ENCODE measurements at places on chromosomes 3 and 15.

DNA sequence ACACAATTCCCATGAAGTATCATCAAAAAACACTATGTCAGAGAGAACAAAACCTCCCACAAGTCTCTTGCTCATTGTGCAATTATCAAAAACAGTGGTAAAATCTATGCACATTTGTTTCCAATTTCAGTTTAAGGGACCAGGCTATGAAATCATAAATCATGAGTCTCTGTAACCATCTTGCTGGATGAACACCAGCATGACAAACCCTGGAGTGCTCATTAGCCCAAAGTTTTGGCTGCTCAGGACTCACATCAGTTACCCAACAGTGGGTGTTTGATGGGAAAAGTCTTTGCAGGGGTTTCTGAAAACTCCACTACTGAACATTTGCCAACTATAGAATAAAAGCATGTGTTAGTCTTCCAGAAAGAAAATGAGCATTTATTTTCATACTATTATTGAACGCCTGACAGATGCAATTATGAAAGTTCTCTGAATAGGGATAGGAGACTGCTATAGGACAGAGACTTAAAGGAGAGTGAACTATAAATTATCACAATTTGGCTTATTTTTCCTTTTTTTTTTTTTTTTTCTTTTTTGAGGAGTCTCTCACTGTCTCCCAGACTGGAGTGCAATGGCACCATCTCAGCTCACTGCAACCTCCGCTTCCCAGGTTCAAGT, 240.8 kb upstream of the KCNMB2 start:
- DNase-seq: no peak

- no peak for DNase-seq
These were observed 123.0 kb upstream of the EIF1B start for GRCh38 chr3:40186508-40186907.

- DNase-seq: no peak
These were observed 46.1 kb upstream of the CRTC3 start for GRCh38 chr15:90483637-90484036.

DNA sequence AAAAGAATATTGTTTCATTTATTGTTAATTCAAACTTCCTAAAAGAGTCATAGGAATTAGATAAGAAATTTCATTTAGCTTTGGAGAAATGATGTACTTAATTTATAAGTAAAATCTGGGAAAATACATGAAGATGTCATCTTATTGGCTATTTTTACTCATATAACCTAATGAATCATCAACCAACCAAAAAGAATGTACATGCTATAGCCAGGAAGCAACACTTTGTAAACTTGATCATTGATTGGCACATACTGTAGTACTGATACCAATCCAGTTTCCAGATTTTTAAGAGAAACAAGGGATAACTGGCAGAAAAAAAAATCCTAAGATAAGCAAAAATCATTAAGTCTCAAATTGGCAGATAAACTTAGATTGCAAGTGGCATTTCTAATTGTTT, 207.9 kb upstream of the CDIN1 start:
- no peak for DNase-seq

GRCh38 chr3:46934072-46934471, 42.5 kb downstream of the CCDC12 start:
- DNase-seq: no peak

DNA sequence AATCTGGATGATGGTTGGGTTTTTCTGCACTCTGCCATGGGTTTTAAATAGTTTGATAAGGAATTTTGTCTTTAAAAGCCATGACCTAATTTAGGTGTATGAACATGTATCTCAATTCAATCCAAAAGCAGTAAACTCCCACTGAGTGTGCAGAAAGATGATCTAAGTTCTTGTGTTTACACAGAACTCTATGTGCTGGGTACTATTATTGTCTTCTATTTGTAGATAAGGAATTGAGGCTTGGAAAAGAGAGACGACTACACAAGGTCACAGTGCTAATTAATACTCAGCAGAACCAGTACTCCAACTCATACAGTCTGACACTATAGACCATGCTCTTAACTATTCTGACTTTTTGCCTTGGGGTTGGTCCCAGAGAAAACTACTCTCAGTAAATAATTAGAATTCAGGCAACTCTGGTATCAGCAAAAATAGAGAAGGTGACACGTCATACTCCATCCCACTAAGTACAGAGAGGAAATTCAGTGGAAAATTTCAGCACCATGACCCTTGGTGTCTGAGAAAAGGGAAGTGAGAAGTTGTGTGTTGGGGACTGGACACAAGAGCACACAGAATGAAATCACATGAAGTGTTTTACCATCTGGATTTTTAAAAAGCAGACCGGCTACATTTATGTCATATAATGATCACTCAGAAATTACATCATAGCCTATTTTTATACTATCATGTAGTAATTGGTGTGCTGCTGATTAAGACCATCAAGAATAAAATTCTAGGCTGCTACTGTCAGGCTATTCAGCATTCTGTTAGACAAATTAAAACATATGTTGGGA, 18.3 kb upstream of the MYH15 start:
- DNase-seq: no peak

- no peak for DNase-seq
These were observed 82.0 kb downstream of the NR2E3 start for GRCh38 chr15:71892335-71892734.

GRCh38 chr3:9028134-9028533, 64.9 kb upstream of the RAD18 start:
- peak; percentile 57 for DNase-seq

GRCh38 chr15:89071471-89071870, 16.8 kb upstream of the ABHD2 start:
- no peak for DNase-seq

DNA sequence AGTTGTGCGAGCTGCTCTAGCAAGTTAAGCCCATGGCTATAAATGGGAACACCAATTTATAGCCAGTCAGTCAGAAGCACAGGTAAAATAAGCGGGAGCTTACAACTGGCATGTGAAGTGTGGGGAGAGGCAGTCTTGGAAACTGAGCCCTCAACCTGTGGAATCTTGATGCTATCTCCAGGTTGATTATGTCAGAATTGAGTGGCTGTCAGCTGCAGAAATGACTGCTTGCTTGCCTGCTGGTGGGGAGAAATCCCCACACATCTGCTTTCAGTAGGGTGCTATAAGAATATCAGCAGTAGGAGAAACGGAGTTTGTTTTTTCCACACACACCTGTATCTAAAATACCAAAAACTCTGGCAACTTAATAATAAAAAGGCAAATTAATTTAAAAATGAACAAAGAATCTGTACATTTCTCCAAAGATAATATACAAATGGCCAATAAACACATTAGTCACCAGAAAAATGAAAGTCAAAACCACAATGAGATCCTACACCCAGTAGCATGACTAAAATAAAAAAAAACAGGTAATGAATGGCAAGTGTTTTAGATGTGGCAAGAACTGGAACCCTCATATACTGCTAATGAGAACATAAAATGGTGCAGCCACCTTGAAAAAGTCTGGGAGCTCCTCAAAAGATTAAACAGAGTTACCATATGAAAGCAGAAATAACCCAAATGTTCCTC, 26.0 kb upstream of the MAP4 start:
- no peak for DNase-seq

GRCh38 chr3:15884132-15884531, 86.4 kb upstream of the ANKRD28 start:
- no peak for DNase-seq

GRCh38 chr15:74132681-74133651, 2.6 kb downstream of the ISLR2 start:
- no peak for DNase-seq

- DNase-seq: no peak
These were observed 151.8 kb upstream of the HES1 start for GRCh38 chr3:193983846-193984818.

DNA sequence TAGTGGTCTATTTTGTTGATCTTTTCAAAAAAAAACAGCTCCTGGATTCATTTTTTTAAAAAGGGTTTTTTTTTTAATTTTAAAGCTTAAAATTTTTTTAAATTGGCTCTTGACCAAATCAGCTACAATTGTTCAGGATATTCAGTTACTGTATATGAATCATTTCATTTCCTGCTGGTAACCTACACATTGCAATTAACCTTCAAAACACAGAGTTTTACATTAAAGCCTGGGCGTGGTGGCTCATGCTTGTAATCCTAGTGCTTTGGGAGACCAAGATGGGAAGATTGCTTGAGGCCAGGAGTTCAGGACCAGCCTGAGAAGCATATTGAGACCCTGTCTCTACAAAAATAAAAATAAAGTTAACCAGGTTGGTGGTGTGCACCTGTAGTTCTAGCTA, 163.4 kb downstream of the ALDH1A2 start:
- DNase-seq: no peak

- no peak for DNase-seq
These were observed 146.4 kb downstream of the EPHA6 start for GRCh38 chr3:96960661-96961330.

- DNase-seq: no peak
These were observed 1.9 kb downstream of the RUBCN start for GRCh38 chr3:197734667-197735318.

GRCh38 chr15:90953947-90954711, 555 bp upstream of the RCCD1 start:
- no peak for DNase-seq

GRCh38 chr3:76811418-76811817, 228.5 kb upstream of the ROBO2 start:
- no peak for DNase-seq

GRCh38 chr3:73575519-73575918, 49.2 kb downstream of the PDZRN3 start:
- DNase-seq: no peak

DNA sequence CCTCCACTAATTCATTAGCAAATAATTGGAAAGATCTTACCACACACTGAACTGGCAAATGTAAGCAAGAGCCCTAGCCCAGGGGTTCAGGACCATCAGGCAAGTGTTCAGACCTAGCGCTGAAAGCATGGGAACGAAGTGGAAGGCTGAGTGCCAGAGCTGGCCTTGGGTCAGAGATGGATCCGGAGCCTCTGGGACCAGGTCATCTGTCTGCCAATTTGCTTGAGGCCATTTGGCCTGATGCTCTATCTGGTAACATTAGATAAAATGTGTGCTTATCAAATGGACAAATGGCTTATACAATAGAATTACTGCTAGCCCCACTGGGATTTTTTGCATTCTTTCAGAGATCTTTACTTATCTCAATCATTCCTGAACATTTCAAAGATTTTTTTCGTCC, 1.4 kb upstream of the TMC3 start:
- DNase-seq: no peak

GRCh38 chr3:5051772-5052171, 70.3 kb upstream of the ARL8B start:
- no peak for DNase-seq

Data from liver (tissue), 10 donors.